Immature natural killer cell (primary cell): ENCODE measurements at places on chromosomes 11 and 22. TPM values are rescaled to one million over a fixed set of nuclear protein-coding genes. Genes with fewer than 3 reads are reported as not detected.

DNA sequence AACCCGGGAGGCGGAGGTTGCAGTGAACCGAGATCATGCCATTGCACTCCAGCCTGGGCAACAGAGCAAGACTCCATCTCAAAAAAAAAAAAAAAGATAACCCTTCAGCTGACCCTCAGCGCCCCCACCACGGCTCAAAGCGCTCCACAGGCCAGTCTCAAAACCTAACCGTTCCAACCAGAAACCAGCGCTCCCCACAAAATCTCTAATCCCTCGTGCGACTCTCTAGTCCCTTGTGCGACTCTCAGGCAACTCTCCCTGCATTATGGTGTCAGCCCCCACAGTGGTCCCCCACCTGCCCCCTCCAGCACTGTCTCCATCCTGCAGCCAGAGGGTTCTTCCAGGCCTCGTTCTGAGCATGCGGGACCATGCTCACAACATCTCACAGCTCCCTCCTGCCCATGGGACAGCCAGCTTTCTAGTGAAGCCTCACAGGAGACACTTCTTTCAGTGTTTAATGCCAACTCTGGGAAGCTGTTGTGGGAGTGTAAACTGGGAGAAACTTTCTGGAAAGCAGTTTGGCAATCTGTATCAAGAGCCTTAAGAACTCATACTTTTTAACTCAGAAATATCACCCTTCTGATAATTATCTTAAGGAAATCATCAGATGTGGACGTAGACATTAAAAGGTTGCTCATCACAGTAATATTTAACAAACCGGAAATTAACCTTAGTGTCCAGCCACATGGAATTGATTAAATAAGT, 4.2 kb upstream of the RASGRP2 start:
- no peak overlapping the region for H3K4me3 ChIP-seq
- peaks cover 22% of the 10 kb centered on the region for H3K27me3 ChIP-seq
- no peak for DNase-seq
- H3K27ac ChIP-seq = no peak overlapping the region

DNA sequence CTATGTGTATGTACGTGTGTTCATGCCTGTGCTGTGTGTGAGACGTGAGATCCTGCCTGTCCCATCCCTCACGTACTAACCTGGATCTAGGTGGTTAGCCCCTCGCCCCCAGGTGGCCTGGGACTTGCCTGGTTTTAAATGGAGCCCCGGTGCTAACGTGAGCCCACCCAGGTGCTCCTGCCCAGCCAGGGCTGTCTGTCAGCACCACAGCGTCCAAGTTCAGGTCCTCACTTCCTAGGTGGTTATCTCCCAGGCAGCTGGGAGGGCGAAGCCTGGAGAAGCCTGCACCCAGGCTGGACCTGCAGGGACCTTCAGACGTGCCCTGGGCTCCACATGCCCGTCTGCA, 86.0 kb downstream of the KCNQ1 start:
- H3K27ac ChIP-seq = no peak overlapping the region

Gene CTSC
- polyA plus RNA-seq = 389 TPM

DNA sequence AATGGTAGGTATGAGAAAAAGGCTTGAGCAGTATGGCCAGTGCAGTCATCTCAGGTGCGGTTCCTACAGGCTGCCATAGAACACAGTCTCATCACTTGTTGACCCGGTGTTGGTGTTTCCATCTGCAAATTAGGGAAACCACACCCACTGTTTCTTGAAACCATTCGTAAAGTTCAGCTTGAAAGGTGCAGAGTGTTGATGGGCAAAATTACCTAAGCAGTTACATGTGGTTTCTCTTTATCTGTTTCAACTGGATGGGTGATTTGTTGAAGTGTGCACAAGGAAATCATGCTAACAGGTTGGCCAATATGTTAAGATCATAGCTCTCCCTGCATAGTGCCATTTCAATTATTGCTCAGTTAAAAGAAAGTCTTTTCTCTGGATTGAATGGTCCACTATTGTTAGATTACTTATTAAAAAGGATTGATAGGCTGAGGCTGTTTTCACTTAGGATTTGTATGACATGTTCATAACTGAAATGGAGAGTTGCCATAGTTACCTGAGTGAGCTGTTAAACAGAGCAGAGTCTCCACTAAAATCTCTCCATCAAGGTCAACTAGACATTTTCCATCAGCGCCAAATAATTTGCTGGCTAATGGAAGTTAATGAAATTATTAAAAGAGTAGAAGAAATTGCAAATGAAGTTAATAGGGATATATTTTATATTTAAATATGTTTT, 203.1 kb upstream of the MTMR2 start:
- no peak for DNase-seq
- H3K27me3 ChIP-seq = peaks cover 2% of the 10 kb centered on the region

DNA sequence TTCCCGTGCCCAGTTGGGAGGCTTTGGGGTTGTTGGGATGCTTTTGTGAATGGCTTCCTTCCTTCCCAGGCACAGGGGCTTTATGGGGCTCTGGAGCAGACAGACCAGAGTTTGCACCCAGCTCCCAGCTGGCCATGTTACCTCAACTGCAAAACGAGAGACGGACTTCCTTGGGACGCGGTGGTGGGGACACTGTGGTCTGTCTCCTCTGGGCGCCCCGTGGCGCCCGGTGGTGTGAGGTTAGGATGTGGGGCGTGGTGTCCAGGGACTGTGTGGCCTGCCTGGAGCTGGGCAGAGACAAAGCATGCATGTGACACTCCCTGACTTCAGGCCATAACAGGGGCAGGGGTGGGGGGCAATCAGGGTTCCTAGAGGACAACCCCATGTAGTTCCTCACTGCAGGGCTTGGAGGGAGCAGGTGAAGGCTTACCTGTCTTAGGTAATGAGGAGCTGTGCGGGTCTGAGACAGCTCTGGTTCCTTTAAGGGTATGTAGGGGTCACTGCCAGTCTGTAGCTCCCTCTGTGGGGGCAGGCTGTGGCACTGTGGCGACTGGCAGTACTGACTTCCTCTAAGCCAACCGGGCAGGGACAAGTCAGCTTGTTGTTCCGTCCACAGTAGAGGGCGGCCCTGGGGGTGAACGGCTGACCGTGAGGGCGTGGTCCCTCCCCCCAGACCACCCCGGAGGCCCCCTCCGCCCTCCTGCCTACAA, 14.4 kb downstream of the KCNQ1 start:
- no peaks in the 10 kb centered on the region for H3K36me3 ChIP-seq
- no peak overlapping the region for H3K4me3 ChIP-seq
- no peak overlapping the region for H3K27ac ChIP-seq
- H3K27me3 ChIP-seq = peaks cover 17% of the 10 kb centered on the region
- DNase-seq = no peak

GRCh38 chr11:44555031-44555800, 10.2 kb upstream of the CD82 start:
- DNase-seq = no peak
- H3K27ac ChIP-seq = no peak overlapping the region
- no peaks in the 10 kb centered on the region for H3K36me3 ChIP-seq
- H3K4me3 ChIP-seq = no peak overlapping the region
- H3K4me1 ChIP-seq = peaks cover 10% of the 10 kb centered on the region
- H3K27me3 ChIP-seq = no peaks in the 10 kb centered on the region

GRCh38 chr11:92768121-92768840, 201.2 kb upstream of the MTNR1B start:
- peaks cover 31% of the 10 kb centered on the region for H3K4me1 ChIP-seq
- H3K36me3 ChIP-seq = no peaks in the 10 kb centered on the region
- H3K27me3 ChIP-seq = peaks cover 5% of the 10 kb centered on the region
- no peak overlapping the region for H3K27ac ChIP-seq
- DNase-seq = no peak

Gene TALDO1
- polyA plus RNA-seq = 189 TPM

DNA sequence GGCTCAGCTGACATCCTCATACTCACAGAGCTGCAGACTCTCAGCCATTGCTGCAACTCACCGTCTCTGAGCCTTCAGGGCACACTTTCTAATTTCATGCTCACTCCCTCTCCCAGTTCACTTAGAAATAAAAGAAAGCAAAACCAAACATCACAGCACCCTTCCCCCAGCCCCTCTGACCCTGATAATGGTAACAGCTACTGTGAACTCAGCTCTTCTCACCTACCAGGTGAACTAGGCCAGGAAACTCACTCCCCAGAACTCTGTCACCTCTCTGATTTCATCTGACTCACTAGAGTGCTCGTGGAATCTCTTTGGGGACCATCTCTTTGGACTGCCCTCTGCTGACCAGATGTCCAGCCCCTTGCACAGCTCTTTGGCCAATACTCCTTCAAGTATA, 14.5 kb upstream of the PARVA start:
- H3K27ac ChIP-seq = no peak overlapping the region
- H3K4me3 ChIP-seq = no peak overlapping the region
- H3K4me1 ChIP-seq = no peaks in the 10 kb centered on the region

GRCh38 chr11:131397675-131398074, 27.3 kb downstream of the NTM start:
- no peaks in the 10 kb centered on the region for H3K27me3 ChIP-seq
- no peaks in the 10 kb centered on the region for H3K4me1 ChIP-seq
- no peak for DNase-seq
- no peak overlapping the region for H3K27ac ChIP-seq
- H3K4me3 ChIP-seq = no peak overlapping the region
- no peaks in the 10 kb centered on the region for H3K36me3 ChIP-seq

Gene METTL15
- polyA plus RNA-seq = 7.2 TPM
